ENCODE measurements at places on chromosomes 11 and 22.
A peak's percentile ranks its signal among the peaks of the same experiment; 100 is the strongest.

- DNase-seq = peak; percentile 73
Observed at GRCh38 chr22:37681556-37682049, 4.5 kb upstream of the NOL12 start.

DNA sequence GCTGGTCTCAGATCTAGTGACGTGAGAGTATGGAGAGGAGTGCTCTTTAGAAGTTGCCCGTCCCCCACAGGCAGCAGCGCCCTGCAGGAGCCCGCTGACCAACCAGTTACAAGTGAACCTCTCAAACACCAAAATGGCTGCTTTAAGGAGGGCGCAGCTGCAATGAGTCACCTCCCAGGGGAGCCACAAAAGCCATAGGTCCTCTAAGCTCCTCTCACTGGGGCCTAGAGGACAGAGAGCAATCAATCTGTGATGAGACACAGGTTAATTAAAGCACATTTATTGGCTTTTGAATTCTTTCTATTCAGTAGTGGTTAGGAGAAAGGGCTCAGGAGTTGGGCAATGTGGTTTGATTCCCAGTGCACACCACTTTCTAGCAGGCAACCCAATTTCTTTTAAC lies 15.5 kb upstream of the RAPSN start:
- no peak for DNase-seq

- DNase-seq = no peak
Observed at GRCh38 chr22:29623553-29624169, 20.2 kb downstream of the NF2 start.

DNA sequence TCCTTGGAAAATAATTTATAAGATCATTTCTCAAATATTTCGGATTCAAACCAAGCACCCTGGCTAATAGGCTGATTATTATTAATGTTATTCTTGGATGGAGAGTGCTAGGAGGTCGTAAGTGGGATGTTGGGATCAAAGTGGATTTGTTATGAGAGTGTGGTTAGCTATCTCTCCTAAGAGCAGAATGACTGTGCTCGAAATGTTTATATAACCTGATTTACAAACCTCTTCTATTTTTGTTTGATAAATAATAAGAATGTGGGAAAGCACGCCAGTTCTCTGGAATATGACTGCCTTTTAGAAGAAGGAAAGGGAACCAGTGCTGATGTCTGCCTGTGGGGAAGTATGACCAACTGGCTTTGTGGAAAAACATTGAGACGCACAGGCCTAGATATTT lies 527.5 kb downstream of the NTM start:
- DNase-seq = no peak

DNA sequence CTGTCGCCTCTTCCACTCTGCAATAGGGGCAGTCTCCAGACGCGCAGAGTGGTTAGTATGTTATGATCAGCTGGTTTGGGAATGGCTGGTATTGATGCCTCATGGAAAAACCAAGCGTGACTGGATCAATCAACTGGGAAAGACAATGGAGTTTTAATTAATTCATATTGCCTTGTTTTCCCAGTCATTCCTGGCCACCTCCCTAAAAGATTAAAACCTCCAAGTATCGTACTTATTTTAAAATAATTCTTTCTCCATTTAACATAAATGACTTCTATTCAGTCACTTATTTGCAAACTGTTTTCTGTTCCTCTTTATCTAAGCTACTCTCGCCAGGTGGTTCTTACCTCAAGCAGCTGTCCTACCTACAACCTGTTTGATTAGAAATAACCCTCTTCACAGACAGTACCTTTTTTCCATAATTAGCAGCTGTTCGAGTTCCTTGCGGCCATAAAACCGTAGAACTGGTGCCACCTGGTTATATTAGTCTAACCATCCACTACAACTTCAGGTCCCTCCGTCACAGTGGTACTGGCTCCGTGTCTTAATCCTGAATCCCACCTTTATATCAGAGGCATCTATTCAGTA lies 898 bp downstream of the ZNF215 start:
- DNase-seq = no peak
